ENCODE measurements at places on chromosomes 16 and 17. TPM values are rescaled to one million over a fixed set of nuclear protein-coding genes. Genes with fewer than 3 reads are reported as not detected.
A peak's percentile ranks its signal among the peaks of the same experiment; 100 is the strongest.

GRCh38 chr17:48297825-48298224 is 132.2 kb downstream of the SKAP1 start:
- no peaks in the 10 kb centered on the region for H3K27me3 ChIP-seq
- peaks cover 55% of the 10 kb centered on the region for H3K4me1 ChIP-seq
- no peak for DNase-seq
- peaks cover 11% of the 10 kb centered on the region for H3K36me3 ChIP-seq
- no peak overlapping the region for H3K27ac ChIP-seq

GRCh38 chr17:1484676-1485422 is 7.6 kb downstream of the MYO1C start:
- H3K27me3 ChIP-seq: no peaks in the 10 kb centered on the region
- peak; percentile 84 for DNase-seq
- H3K4me3 ChIP-seq: peak overlapping the region; percentile 82
- peaks cover 24% of the 10 kb centered on the region for H3K36me3 ChIP-seq
- peak overlapping the region; percentile 82 for H3K27ac ChIP-seq

DNA sequence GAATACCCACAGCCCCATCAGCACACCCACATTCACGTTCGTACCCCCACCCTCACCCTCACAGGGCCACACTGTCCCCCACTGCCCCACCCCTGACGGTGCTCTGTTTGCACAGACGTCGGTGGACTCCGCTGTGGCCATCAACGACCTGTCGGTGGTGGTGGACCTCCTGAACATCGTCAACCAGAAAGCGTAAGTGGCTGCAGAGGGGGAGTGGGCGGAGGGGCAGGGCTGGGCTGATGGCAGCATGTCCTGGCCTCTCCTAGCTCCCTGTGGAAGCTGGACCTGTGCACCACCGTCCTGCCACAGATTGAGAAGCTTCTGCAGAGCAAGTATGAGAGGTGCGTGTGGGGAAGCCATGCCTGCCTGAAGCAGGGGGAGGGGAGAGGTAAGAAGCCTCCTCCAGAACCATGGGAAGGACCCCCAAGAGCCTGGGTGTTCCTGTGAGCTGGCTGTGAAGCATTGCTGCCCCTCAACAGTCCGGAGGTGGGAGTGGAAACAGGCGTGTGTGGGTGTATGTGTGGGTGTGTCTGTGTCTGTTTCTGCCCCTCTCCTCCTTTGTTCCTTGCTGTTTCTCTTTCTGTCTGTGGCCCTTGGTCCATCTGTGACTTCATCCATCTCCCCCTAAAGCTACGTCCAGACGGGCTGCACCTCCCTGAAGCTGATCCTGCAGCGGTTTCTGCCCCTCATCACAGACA is 20.3 kb downstream of the KATNB1 start:
- no peaks in the 10 kb centered on the region for H3K4me1 ChIP-seq
- no peak overlapping the region for H3K4me3 ChIP-seq
- DNase-seq: no peak
- no peaks in the 10 kb centered on the region for H3K27me3 ChIP-seq
- peaks cover 12% of the 10 kb centered on the region for H3K36me3 ChIP-seq

DNA sequence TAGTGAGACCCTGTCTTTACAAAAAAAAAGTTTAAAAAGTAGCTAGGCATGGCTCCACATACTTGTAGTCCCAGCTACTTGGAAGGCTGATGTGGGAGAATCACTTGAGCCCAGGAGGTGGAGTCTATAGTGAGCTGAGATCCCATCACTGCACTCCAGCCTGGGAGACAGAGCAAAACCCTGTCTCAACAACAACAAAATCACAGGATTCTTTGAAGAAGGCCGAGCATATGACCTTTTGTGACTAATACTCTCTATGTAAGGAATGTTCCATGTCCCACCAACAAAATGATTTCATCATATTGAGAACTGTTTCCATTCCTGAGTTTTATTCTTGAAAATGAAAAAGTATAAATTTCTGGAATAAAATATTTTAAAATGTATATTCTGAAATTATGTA is 58.9 kb upstream of the EFCAB3 start:
- DNase-seq: no peak
- no peak overlapping the region for H3K4me3 ChIP-seq
- no peaks in the 10 kb centered on the region for H3K4me1 ChIP-seq
- peaks cover 6% of the 10 kb centered on the region for H3K27me3 ChIP-seq
- H3K27ac ChIP-seq: no peak overlapping the region
- H3K36me3 ChIP-seq: no peaks in the 10 kb centered on the region

DNA sequence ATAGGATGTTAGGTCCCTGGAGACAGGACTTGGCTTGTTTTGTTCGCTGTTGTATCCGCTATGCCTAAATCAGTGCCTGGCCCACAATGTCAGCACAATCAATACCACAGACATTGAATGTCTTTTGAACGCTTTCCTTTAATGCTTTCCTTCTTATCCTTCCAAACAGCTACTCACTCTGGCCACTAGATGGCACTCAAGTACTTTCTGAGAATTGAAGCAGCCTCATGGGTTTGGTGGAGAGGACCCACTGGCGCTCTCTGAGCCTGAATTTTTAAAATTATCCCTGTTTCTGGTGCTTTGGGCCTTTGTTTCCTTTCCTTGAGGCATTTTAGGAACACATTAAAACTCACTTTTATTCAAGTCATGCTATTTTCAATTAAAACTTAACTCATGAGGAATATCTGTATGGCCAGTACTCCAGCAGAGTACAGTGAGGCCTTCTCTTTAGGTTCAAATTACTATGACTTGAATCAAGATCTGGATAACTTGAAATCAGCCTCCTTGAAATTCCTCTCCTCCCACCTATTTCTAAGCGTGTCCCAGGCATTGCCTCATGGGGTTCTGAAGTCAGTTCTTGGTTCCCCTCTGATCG is 3.2 kb upstream of the NLRP1 start:
- H3K27ac ChIP-seq: peak overlapping the region; percentile 23
- H3K4me3 ChIP-seq: peak overlapping the region; percentile 6
- DNase-seq: peak; percentile 90
- peaks cover 5% of the 10 kb centered on the region for H3K36me3 ChIP-seq
- H3K27me3 ChIP-seq: peaks cover 15% of the 10 kb centered on the region

- peaks cover 5% of the 10 kb centered on the region for H3K4me1 ChIP-seq
- peak overlapping the region; percentile 79 for H3K27ac ChIP-seq
- peak; percentile 97 for DNase-seq
- peak overlapping the region; percentile 76 for H3K4me3 ChIP-seq
Observed at GRCh38 chr17:4412933-4413831, 20.6 kb upstream of the SPNS3 start.

GRCh38 chr17:17453088-17453487 is 23.7 kb upstream of the MED9 start:
- no peaks in the 10 kb centered on the region for H3K36me3 ChIP-seq
- H3K27me3 ChIP-seq: peaks cover 4% of the 10 kb centered on the region
- no peak for DNase-seq
- no peak overlapping the region for H3K4me3 ChIP-seq

GRCh38 chr16:14284371-14284770 is 213.3 kb downstream of the MRTFB start:
- no peak overlapping the region for H3K27ac ChIP-seq
- peaks cover 5% of the 10 kb centered on the region for H3K27me3 ChIP-seq
- peaks cover 2% of the 10 kb centered on the region for H3K36me3 ChIP-seq
- DNase-seq: no peak
- H3K4me3 ChIP-seq: peak overlapping the region; percentile 43
- peaks cover 15% of the 10 kb centered on the region for H3K4me1 ChIP-seq

DNA sequence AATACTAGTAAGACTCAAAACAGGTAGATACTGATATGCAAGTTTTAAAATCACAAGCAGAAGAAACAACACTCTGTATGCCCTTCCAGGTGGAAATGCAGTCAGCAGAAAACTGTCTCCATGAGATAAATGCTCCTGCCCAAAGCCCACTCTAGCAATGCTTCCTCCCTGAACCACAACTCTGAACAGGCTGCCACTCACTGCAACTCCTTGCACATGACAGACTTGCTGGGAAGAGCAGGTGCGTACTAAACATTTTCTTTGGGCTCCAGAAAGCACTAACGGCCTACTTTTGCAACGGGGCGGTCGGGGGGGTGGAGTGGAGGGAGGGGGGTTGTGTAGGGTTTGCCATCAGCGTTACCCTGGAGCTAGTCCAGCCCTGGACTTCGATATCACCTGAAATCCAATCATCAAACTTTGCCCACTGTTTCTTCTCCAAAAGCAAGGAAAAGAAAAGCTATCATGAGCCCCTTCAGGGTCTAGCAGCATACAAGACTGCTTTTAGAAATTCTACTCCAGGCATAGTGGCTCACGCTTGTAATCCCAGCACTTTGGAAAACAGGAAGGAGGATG is 46.1 kb downstream of the ANKRD11 start:
- H3K36me3 ChIP-seq: peaks cover 14% of the 10 kb centered on the region
- H3K4me3 ChIP-seq: no peak overlapping the region
- no peak for DNase-seq

GRCh38 chr17:3513305-3514035 is 37.7 kb downstream of the ASPA start:
- DNase-seq: no peak
- no peaks in the 10 kb centered on the region for H3K27me3 ChIP-seq
- no peaks in the 10 kb centered on the region for H3K36me3 ChIP-seq
- no peak overlapping the region for H3K27ac ChIP-seq

- DNase-seq: no peak
- no peaks in the 10 kb centered on the region for H3K36me3 ChIP-seq
- H3K4me1 ChIP-seq: no peaks in the 10 kb centered on the region
- no peak overlapping the region for H3K27ac ChIP-seq
- no peaks in the 10 kb centered on the region for H3K27me3 ChIP-seq
Observed at GRCh38 chr16:52450916-52451315, 96.0 kb downstream of the TOX3 start.

DNA sequence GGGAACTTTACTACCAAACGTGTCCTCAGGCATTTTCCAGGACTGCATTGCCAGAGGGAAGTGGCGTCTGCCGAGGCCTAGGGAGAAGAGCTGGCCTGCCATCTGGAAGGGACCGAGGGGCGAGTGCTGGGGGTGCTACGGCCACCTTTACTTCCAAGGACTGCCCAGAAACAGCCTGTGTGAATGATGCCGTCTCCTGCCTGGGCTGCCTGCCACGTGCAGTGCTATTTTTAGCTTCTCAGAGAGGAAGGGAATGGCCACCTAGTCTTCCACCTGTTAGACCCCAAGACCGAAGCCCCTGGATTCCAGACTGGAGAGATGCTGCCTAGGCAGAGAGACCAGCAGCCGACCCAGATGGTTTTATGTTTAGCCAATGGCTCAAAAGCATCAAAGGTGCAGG is 57.2 kb downstream of the VAC14 start:
- H3K4me3 ChIP-seq: no peak overlapping the region
- H3K27ac ChIP-seq: no peak overlapping the region
- H3K4me1 ChIP-seq: peaks cover 48% of the 10 kb centered on the region
- H3K36me3 ChIP-seq: peaks cover 22% of the 10 kb centered on the region

DNA sequence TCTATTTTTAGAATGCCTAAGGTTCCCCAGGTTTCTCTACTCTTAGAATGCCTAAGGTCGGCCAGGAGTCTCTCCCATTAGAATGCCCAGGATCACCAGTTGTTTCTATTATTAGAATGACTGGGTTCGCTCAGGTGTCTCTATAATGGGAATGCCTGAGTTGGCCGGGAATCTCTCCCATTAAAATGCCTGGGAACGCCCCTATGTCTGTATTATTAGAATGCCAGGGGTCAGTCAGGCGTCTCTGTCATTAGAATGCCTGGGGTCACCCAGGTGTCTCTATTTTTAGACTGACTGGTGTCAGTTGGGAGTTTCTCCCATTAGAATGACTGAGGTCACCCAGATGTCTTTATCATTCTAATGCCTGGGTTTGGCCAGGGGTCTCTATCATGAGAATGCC is 2252.5 kb downstream of the TP53TG3F start:
- no peaks in the 10 kb centered on the region for H3K36me3 ChIP-seq
- no peak overlapping the region for H3K4me3 ChIP-seq
- H3K27me3 ChIP-seq: no peaks in the 10 kb centered on the region
- no peaks in the 10 kb centered on the region for H3K4me1 ChIP-seq
- H3K27ac ChIP-seq: no peak overlapping the region

CCDC144A gene
- total RNA-seq: 2.9 TPM

KCNH4 gene
- 1.6 TPM for total RNA-seq

ANKFN1 gene
- not detected for total RNA-seq

HSPB9 gene
- not detected for total RNA-seq

CDYL2 gene
- 63.3 TPM for total RNA-seq

SP6 gene
- 0.05 TPM for total RNA-seq
